ENCODE measurements at places on chromosomes 3 and 15. TPM values are rescaled to one million over a fixed set of nuclear protein-coding genes. Genes with fewer than 3 reads are reported as not detected.

The ARGFX gene
- total RNA-seq, result not detected

The RAD18 gene
- total RNA-seq, result 42.5 TPM

The C2CD4A gene
- total RNA-seq, result 0.34 TPM

DNA sequence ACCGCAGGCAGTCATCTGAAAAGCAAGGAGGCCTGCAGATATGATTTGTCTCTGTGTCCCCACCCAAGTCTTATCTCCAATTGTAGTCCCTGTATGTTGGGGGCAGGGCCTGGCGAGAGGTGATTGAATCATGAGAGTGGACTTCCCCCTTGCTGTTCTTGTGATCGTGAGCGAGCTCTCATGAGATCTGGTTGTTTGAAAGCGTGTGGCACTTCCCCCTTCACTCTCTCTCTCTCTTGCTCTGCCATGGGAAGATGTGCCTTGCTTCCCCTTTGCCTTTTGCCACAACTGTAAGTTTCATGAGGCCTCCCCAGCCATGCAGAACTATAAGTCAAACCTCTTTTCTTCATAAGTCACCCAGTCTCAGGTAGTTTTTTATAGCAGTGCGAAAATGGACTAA is 83.3 kb downstream of the TMCO5A start:
- no peak overlapping the region for H3K27ac ChIP-seq
- no peak for DNase-seq
- H3K4me1 ChIP-seq, result no peaks in the 10 kb centered on the region
- H3K27me3 ChIP-seq, result no peaks in the 10 kb centered on the region
- H3K36me3 ChIP-seq, result no peaks in the 10 kb centered on the region
- no peak overlapping the region for H3K4me3 ChIP-seq

- no peaks in the 10 kb centered on the region for H3K4me1 ChIP-seq
- H3K4me3 ChIP-seq, result no peak overlapping the region
- H3K27me3 ChIP-seq, result peaks cover 57% of the 10 kb centered on the region
- no peak for DNase-seq
Observed at GRCh38 chr3:135989242-135989641, 23.7 kb downstream of the PPP2R3A start.

DNA sequence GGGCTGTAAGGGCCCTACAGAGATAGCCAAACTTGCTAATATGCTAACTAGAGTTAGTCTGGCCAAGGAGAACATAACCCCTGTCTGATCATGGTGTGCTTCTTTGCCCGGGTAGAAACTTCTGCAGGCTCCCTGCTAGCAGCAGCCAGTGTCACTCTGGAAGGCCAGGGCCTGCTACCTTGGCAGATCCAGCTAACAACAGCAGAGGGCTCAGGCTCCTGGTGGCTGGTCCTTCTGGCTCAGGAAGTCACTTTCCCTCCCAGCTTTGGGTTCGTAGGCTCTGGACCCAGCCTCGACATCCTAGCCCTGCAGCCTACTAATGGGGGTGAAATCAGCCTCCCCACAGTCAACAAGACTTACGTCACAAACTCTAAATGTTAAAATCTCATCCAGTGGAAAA is 373.7 kb upstream of the RGMA start:
- no peaks in the 10 kb centered on the region for H3K27me3 ChIP-seq
- DNase-seq, result no peak
- H3K4me3 ChIP-seq, result no peak overlapping the region
- no peaks in the 10 kb centered on the region for H3K36me3 ChIP-seq
- no peak overlapping the region for H3K27ac ChIP-seq

GRCh38 chr3:44516230-44516629 is 38.8 kb upstream of the ZNF445 start:
- no peaks in the 10 kb centered on the region for H3K4me1 ChIP-seq
- H3K27ac ChIP-seq, result no peak overlapping the region
- no peak for DNase-seq
- no peaks in the 10 kb centered on the region for H3K27me3 ChIP-seq

- H3K27me3 ChIP-seq, result no peaks in the 10 kb centered on the region
- no peak overlapping the region for H3K27ac ChIP-seq
- no peaks in the 10 kb centered on the region for H3K36me3 ChIP-seq
- H3K4me3 ChIP-seq, result no peak overlapping the region
Observed at GRCh38 chr15:25725758-25726157, 137.4 kb downstream of the ATP10A start.

GRCh38 chr15:96343113-96344059 is 12.9 kb downstream of the NR2F2 start:
- H3K36me3 ChIP-seq, result peaks cover 37% of the 10 kb centered on the region
- H3K4me3 ChIP-seq, result peak overlapping the region; percentile 77
- peaks cover 67% of the 10 kb centered on the region for H3K4me1 ChIP-seq
- no peaks in the 10 kb centered on the region for H3K27me3 ChIP-seq

GRCh38 chr15:81880833-81881232 is 165.0 kb downstream of the MEX3B start:
- H3K27ac ChIP-seq, result no peak overlapping the region
- no peak overlapping the region for H3K4me3 ChIP-seq
- no peaks in the 10 kb centered on the region for H3K36me3 ChIP-seq
- no peak for DNase-seq
- H3K4me1 ChIP-seq, result no peaks in the 10 kb centered on the region

DNA sequence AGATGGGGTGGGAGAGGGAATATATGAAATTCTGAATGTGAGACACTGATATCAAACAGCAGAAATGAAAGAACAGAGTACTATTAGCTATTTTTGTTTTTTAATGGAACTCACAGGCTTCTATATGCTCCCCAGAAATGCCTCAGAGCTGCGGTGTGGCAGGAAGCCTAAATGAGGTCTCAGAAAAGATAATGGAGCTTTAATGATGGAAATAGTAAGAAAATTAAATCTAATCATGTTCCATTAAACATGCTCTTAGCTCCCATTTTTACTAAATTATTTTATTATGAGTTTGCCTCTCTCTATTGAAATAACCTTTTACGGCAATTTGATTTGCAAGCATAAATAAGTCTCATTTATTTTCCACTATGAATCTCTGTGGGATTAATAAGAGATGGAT is 378.9 kb downstream of the ULK4 start:
- no peaks in the 10 kb centered on the region for H3K4me1 ChIP-seq
- H3K27me3 ChIP-seq, result no peaks in the 10 kb centered on the region
- H3K36me3 ChIP-seq, result no peaks in the 10 kb centered on the region
- H3K4me3 ChIP-seq, result no peak overlapping the region
- DNase-seq, result no peak

DNA sequence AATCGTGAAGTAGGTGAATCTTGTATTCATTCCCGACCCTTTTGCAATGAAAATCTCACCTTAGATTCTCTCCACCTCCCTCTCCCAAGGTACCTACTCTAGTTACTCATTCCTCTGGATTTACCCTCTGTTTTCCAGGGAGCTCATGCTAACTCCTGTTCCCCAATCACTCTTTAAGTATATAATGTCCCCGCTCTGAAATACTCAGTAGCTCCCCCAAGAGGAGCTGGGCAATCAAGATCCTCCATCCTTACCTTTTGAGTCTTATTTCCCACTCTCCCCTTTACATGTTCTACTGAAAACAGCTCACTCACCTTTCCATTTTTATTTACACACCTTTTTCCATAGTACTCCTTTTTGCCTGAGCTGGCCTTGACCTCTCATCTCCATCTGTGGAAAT is 599.9 kb downstream of the RBMS3 start:
- H3K36me3 ChIP-seq, result no peaks in the 10 kb centered on the region
- H3K4me1 ChIP-seq, result no peaks in the 10 kb centered on the region
- DNase-seq, result no peak

DNA sequence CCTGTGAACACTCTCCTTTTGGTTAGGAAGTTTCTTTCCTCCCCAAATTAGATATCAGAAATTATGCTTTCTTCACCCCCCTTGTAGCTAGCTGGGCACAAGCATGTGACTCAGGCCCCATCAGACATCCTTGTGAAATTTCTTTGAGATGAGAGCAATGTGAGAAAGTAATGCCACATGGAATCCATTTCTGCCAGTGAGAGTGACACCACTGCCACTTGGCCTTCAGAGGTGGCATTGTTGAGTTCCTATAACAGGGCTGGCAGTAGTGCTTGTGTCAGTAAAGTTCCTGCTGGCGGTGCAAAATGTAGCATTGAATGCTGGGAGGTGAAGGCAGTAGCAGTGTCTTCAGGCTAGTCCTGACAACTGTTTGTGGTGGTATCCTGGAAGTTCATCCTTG is 80.7 kb upstream of the ZNF280D start:
- no peak overlapping the region for H3K4me3 ChIP-seq
- no peaks in the 10 kb centered on the region for H3K27me3 ChIP-seq
- H3K36me3 ChIP-seq, result no peaks in the 10 kb centered on the region
- peaks cover 36% of the 10 kb centered on the region for H3K4me1 ChIP-seq
- H3K27ac ChIP-seq, result no peak overlapping the region
